ENCODE measurements at places on chromosomes 4 and X.

GRCh38 chr4:36187723-36188333, 56.5 kb downstream of the ARAP2 start:
- no peak for DNase-seq

- DNase-seq, result no peak
Observed at GRCh38 chr4:85610450-85610849, 135.5 kb downstream of the ARHGAP24 start.

GRCh38 chrX:69074726-69075125, 90.5 kb downstream of the PJA1 start:
- DNase-seq, result no peak

- DNase-seq, result no peak
Observed at GRCh38 chrX:7100022-7100421, 47.5 kb upstream of the STS start.

DNA sequence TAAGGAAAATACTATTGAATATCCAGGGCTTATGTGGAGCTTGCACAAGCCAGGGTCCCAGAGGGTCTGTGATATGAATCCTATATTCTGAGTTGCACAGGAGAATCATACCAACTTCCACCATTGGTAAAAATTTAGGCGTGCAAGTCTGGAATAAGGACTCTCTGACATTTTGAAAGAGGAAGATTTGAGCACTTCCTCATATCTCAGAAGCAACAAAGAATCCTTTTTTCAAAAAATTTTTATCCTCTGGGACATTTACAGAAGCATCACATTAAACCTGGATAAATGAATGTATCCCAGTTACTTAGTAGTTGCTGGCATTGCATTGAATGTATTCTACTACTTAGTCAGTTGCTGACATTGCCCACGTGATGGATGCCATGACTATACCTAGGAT, 24.2 kb upstream of the CAMK2D start:
- no peak for DNase-seq

DNA sequence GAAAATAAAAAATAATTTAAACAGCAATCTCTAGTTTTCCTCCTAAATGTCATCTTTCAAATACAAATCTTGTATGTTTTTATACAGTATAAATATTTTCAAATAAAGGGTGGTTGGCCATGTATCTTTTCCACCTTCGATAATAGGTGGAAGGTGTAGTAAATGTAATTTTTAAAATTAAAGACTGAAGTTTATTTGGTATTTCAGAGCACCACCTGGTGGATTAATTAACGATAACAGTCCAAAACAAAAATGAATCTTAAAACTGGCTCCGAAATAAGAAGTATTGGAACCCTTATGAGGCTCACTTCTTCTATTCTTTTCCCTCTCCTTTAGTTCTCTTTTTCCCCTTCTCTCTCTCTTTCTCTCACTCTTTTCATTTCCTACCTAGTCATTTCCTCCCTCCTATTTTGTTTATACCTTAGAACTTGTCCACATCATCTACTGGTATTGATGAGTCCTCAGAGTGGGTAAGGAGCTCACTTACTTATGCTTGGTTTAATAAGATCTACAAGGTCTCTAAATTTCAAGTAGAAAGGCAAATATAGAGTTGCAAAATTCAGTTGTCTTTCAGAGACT, 82.9 kb upstream of the EXOC1L start:
- DNase-seq, result no peak

Measured in CD4-positive, alpha-beta T cell treated with Interleukin-6 at 100 ng/mL for 8 hours (primary cell).